Activated CD8-positive, alpha-beta memory T cell treated with anti-CD3 and anti-CD28 coated beads, Interleukin-2, amount 50 U/mL, for 48 hours (primary cell): ENCODE measurements at places on chromosomes 2 and 18.

GRCh38 chr2:223003191-223003590 is 48.8 kb upstream of the KCNE4 start:
- no peak for DNase-seq

DNA sequence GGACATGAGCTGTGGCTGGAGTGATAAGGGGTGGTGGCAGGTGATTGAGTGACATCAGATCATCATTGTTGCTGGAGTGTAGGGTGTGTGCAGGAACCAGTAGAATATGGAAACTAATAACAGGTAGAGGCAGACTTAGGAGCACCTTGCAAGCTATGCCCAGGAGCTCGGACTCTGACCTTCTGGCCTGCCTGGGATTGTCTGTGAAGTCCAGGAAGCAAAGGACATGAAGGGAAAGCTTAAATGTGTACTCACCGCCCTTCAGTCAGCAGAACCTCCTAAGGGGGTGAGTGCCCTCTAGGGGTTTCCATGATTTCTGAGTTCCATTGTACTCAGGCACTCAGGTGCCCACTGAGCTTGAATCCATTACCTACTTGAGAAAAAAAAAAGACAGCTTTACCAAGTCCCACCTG is 104.2 kb downstream of the CRIM1 start:
- no peak for DNase-seq

- DNase-seq, result no peak
Observed at GRCh38 chr2:85868822-85869221, 20.0 kb downstream of the ST3GAL5 start.

DNA sequence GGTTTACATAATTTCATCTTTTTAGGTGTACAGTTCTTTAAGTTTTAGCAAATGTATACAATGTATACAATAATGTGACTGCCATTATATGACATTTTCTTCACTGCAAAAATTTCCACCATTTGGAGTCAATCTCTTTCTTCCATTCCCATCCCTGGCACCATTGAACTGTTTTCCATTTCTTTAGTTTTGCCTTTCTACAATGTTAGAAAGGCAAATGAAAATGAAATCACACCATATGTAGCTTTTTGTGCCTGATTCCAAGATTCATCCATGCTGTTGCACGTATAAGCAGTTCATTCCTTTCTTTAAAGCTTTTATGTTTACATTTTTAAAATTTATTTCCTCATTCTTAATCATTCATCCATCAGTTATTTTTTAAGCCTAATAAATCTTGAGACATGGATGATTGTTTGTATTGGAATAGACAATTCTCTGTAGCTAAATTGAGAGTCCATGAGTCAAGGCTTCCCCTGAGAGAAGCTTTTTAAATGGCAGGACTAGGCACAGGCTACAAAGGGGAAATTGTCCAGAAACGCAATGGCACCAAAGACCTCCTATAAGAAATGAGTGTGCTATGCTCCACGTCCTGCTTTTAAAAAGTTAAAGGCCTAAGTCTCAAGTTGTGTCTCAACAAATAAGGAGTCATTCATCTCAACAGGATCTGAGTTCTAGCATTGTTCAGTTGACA is 8.7 kb upstream of the COL5A2 start:
- no peak for DNase-seq

- no peak for DNase-seq
Observed at GRCh38 chr2:205698286-205699268, 16.3 kb downstream of the NRP2 start.

GRCh38 chr2:138964418-138964817 is 184.2 kb upstream of the NXPH2 start:
- DNase-seq, result no peak

DNA sequence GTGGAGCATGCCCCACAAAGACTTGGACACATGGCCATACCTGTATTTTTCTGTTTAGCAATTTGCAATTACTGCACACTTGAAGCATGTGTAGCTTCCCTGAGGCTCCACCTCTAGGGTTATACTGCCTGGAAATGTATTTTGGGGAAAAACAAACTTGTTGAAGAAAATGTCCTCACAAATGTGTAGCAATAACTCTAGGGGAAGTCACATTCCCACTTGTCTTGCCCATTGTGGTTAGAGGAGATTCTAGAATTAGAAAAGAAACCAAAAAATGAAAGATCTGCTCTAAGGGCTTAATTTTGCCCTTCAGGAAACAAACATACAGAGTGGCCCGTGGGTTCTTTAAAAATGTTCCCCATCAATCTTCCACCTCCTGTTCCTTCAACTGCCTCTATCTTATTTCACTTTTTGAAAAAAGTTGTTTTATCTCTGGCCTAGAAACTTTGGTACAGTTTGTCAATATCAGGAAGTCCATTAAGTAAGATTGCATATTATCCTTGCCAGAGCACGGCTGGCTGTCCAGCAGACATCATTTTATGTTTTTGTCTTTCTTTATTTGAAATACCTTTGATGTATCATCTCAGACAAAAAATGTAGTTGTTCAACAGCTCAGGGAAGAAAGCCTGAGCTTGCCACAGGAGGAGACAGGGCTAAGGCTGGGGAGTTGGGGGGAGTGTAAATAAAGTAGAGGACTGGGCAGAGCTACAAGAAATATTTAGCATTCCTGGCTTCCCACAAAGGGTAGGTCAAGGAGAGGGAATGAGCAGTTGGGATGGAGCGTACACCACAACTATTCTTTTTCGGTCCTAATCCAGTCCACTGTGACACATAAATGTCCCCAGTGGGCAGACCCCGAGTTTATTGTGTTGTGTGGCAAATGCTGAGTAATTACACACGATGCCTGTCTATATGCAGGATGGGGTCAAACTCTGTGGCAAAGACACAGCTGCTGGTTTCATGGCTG is 96.8 kb upstream of the CDC42EP3 start:
- DNase-seq, result no peak

DNA sequence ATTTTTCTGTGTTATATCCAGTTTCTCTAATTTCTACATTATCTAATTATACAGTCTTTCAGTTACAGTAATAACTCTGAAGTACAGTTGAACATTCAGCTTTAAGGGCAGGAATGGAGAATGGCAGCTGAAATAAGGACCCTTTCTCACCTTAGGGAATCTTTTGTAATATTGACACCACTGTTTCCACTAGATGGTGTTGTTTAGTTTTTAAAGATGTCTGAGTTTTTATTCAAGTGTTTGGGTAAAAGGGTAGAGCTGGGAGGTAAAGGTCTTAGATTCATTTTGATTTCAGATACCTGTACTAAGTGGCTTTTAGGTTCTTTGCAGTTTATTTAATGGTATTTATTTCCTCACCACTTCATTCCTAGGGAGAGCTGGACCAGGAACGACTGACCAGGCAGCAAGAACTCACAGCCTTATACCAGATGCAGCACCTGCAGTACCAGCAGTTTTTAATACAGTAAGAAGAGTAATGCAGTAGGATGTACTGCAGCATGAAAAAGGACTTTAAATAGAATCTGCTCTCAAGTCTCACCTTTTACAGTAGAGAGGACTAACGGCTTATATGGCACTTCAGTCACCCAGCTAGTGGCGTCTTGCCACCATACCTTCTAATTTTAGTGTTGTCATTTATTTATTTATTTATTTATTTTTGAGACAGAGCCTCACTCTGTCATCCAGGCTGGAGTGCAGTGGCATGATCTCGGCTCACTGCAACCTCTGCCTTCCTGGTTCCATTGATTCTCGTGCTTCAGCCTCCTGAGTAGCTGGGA is 33.2 kb upstream of the KCNJ13 start:
- DNase-seq, result no peak

GRCh38 chr2:48779019-48779716 is 23.6 kb upstream of the LHCGR start:
- DNase-seq, result no peak

- DNase-seq, result no peak
Observed at GRCh38 chr2:57614988-57615387, 431.6 kb upstream of the VRK2 start.
